Cardiac fibroblast (primary cell): ENCODE measurements at places on chromosomes 5 and 9.

GRCh38 chr9:114006155-114006550 lies 71.9 kb downstream of the AMBP start:
- DNase-seq, result no peak

DNA sequence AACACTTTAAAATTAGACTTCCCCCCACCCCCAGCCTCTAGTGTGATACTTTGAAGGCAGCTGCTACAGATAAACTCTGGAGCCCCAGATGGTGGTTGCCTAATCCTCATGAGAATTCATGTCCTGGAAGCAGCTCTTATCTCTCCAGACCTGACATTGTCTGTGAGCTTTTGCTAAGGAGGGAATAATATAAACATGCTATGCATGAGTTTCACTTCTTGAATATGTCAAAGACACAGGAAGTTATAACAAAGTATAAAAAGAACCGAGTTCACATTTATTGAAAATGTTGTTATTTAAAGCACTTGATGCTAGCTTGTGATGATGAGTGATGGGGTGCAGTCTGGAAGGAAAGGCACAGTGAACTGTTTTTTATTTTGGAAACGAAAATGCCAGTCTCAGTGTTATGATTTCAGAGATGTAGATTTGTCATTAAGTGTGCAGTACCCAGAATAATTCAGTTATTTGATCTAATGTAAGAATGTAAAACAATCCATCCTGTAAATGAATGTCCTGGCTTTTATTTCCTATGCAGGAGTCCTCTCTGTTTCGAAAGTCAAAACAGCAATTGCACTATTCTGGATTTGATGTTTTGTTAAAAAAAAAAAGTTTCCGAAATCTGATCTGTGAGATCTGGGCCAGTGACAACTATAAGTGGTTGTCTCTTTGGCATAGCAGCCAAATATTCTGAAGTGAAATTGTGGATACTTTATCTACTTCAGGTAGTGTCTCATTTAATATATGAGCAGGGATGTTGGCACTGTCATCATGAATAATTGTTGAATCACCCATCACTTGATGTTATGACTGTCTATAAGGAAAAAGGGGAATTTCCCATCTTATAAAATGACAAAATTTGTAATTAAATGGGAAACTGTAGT lies 77.0 kb downstream of the ZCCHC7 start:
- peak; percentile 74 for DNase-seq

DNA sequence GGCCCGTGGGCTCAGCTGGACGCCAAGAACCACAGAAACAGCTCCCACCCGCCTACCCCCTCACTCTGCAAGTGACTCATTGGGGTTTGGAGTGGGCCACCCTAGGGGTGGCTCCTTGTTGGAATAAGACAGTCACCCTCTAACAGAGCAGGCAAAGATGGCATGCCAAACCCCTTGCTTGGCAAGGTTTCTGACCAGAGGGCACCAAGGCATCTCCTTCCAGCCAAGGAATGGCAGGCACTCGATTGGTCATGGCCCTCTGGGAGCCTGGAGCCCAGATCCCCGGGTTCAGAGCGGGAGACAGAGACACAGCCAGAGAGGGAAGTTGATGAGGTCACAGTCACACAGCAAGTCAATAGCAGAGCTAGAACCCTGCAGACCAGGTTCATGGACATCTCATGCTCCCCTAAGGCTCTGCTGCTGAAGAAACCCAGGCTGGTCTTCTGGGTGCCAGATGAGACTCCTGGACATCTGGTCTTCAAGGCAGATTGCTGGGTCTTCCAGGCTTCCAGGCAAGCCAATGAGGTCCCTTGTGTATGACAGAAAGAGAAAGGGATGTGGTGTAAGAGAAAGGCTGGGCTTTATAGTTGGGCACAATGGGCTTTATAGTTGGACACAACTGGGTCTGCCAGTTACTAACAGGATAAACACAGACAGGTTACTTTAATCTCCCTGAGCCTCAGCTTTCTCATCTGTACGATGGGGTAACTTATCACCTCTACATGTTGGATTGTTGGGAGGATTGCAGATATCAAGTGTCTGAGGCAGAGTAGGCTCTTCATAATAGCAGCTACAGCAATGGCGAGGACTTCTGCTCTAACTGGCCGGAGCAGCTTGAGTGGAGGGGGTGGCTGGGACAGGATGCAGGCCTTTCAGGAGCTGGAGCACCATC lies 23.3 kb upstream of the KIF12 start:
- no peak for DNase-seq

DNA sequence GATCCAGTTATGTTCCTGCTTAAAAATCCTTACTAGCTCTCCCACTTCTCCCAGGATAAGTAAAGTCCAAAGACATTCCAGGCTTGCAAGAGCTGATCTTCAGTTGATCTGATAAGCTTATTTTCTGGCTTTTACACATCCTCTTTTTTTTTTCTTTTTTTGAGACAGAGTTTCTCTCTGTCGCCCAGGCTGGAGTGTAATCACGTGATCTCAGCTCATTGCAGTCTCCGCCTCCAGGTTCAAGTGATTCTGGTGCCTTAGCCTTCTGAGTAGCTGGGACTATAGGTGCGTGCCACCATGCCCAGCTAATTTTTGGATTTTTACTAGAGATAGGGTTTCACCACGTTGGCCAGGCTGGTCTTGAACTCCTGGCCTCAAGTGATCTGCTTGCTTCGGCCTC lies 37.3 kb upstream of the PTPN3 start:
- no peak for DNase-seq

GRCh38 chr5:141683596-141684141 lies 1.6 kb upstream of the ARAP3 start:
- no peak for DNase-seq

- DNase-seq, result no peak
Measured at GRCh38 chr5:159874263-159874662, 42.0 kb upstream of the ADRA1B start.
